Activated T-cell treated with anti-CD3 and anti-CD28 coated beads, Interleukin-2, amount 50 U/mL, for 1 hour (primary cell): ENCODE measurements at places on chromosomes 5 and 9.

DNA sequence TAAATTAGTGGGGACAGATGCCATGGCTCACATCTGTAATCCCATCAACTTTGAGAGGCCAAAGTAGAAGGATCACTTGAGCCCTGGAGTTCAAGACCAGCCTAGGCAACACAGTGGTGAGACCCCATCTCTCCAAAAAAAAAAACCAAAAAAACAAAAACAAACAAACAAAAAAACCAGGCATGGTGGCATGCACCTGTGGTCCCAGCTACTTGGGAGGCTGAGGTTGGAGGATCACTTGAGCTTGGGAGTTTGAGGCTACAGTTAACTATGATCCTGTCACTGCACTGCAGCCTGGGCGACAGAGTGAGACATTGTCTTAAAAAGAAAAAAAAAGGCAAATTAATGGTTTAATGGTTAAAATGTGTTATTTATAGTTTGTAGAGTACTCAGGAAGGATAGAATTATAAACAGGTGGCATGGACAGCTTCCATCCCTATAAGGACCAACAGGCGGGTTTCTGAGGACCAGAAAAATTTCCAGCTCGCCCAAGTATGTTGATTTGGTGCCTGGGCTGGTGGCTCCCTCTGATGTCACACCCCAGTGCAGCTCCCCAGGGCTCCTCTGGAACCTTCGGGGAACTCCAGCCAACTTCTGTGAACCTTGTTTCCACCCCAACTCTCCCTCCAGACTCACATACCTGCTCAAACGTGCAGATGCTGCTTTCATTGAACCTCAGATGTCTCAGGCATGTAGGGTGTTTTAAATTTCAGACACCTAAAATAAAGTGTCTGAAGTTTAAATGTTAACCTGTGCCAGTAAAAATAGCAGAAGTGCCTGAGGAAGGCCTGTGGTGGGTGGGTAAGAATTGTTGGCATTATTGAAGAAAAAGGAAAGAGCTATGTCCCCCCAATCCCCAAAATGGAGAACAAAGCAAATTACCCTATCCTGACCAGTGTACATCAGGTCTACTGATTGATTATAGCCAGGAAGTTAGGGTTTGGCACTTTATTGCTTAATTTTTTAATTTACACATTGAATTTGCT is 69.0 kb downstream of the TRIO start:
- DNase-seq, result no peak

- no peak for DNase-seq
These were observed 56.6 kb downstream of the CHSY3 start for GRCh38 chr5:129960831-129961230.

GRCh38 chr9:137087409-137087925 is 682 bp downstream of the MAN1B1 start:
- DNase-seq, result no peak

DNA sequence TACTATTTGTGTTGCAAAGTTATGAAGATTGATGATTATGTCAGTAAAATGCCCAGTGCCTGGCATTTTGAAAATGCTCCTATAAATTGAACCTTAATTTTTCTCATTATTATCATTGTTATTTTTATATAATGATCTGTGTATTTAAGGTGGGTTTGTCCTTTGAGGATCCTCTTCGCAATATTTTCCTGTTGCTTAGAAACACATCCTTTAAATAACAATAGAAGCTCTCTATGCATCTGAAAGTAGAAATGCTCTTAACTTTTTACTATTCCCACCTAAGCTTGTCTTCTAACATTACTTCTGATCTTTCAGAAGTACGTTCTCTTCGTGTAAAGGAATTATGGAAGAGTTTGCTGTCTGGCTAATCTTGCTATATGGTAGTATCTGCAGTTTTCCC is 214.7 kb upstream of the TLX3 start:
- DNase-seq, result no peak

- no peak for DNase-seq
These were observed 21.2 kb upstream of the IL17B start for GRCh38 chr5:149400304-149400703.

- DNase-seq, result no peak
These were observed 68.2 kb downstream of the BARX1 start for GRCh38 chr9:93886911-93887310.

DNA sequence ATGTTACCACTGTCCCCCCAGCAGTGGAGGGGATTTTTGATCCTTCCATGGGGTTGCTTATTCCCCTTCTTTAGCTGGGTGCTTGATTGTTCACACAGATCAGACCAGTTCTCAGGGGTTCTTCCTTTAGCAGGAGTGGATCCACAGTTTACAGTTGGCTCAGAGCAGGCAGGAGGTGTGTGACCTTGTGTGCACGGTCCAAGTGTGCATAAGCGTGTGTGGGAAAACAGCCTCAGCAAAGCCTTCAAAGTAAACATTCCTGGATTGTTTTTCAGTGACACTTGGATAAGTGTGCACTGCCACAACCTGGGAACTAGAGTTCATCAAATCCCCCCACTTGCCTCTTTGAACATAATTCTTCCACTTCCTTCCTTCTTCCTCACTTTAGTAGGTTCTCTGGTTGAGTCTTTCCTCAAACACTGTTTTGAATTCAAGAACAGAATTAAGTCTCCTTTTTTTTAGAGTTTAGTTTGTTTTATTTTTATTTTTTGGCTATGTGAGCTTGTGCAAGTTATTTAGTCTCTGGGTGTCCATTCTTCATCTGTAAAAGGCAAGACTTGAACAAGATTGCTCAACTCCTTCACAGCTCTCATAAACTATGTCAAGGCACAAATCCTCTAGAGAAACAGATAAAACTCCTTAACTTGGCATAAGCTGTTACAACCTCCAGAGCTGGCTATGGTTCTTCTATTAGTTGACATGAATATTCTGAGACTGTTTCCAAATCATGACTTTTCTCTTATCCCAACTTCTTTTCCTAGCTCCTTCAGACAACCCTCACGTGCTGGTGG is 78.0 kb downstream of the OSMR start:
- DNase-seq, result no peak

- no peak for DNase-seq
These were observed 105.0 kb downstream of the MAPKAP1 start for GRCh38 chr9:125601961-125602360.

- no peak for DNase-seq
These were observed 650.5 kb downstream of the ACTL7B start for GRCh38 chr9:108205276-108205675.

- no peak for DNase-seq
These were observed 217.9 kb upstream of the VLDLR start for GRCh38 chr9:2403701-2404100.

DNA sequence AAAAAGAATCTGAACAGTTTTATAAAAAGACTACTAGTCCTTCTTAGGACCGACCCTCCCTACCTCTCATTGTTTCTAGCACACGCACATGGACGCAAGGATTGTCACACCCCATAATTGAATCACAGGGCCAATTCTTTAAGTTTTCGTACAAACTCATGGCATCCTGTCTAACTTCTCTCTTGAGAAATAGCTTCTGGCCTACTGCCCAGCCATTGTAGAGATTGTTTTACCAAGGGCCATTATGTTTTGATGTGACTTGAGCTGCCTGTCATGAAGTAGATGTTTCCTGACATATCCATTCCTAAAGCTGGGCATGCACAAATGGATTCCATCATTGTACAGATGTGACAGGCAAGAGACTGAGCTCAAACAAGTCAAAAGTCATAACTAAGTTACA is 1672.1 kb upstream of the C9orf72 start:
- no peak for DNase-seq

DNA sequence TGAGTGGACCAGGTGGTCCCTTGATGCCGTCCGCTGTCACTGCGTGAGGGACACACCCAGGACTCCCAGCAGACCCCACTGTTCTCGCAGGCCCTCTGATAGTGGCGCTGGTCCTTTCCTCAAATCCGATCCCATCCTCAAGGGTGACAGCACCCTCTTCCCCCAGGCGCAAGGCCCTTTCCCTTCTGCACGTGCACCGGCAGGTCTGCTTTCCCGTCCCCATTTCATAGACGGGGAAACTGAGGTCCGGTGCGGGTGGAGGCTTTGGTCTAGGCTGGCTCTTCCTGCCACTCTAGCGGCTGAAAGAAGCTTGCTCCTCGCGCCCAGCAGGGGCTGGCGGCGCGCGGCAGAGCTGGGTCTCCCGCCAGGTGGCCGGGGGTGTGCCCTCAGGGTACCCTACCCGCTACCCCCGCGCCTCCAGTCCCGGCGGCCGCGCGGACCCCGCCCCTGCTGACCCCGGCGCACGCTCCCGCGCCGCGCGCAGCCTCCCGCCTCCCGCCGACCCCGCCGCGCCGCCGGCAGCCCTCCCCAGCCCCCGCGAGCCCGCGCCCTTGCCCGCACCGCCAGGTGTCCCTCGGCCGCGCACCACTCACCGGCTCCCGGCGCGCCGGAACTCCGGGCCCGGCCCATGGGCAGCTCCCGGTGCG is 453 bp downstream of the RASGEF1C start:
- no peak for DNase-seq

- DNase-seq, result no peak
These were observed 28.7 kb downstream of the GTF3C4 start for GRCh38 chr9:132698989-132699388.

- DNase-seq, result no peak
These were observed 26.2 kb downstream of the RAD23B start for GRCh38 chr9:107309271-107309670.

GRCh38 chr9:137876781-137877386 is 698 bp upstream of the CACNA1B start:
- no peak for DNase-seq

DNA sequence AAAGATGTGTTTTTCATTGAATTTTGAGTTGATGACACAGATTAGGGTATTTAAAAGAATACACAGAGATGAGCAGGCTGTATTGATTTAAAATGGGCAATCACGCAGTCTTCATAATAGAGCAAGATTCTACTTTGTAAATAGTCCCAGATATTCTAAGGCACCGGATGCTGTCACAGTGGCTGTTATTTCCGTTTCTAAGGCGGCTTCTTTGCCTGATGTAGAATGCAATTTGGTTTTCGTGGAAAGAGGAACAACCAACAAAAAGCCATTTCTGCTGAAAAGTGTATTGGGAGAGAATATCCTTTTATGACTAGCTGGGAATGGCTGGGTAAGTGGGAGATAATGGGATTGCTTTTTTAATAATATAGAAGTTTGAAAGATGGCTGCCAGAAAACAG is 17.5 kb downstream of the PRKACG start:
- DNase-seq, result no peak

GRCh38 chr9:5582835-5583195 is 46.1 kb upstream of the RIC1 start:
- peak; percentile 24 for DNase-seq

- no peak for DNase-seq
These were observed 23.3 kb upstream of the MGAT1 start for GRCh38 chr5:180825768-180826525.

GRCh38 chr5:171893290-171893886 is 107.8 kb downstream of the SMIM23 start:
- DNase-seq, result no peak

DNA sequence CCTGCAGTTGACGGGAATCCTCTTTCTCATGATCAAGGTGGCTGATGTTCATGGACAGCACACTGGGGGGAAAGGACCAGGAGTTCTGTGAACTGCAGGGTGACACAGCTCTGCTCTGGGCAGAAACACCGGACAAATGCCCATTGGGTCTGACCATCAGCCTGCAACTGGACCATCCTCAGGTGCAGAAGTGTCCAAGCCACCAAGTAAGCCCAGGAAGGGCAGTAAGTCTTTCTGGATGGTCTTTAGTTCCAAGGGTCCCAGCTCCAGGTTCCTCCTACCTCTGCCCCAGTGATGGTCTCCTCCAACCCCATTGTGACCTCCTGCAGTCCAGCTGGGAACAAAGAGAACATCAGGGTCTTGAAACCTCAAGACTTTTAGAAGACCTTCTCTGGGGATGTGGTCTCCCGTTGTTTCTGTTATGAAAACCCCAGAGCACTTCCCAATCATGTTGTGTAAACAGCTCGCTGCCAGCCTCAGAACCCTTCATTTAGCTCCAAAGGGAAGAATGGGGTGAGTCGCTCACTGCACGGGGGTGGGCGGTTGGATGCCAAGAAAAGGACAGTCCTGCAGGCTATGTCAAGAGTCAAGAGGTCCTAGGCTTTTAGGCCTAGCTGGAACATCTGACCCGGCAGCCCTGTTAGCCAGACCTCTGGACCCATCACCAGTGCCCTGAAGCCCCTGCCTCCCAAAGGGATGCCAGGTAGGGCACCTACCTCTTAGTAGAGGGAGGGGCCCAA is 41.8 kb upstream of the TCF7 start:
- peak; percentile 18 for DNase-seq

DNA sequence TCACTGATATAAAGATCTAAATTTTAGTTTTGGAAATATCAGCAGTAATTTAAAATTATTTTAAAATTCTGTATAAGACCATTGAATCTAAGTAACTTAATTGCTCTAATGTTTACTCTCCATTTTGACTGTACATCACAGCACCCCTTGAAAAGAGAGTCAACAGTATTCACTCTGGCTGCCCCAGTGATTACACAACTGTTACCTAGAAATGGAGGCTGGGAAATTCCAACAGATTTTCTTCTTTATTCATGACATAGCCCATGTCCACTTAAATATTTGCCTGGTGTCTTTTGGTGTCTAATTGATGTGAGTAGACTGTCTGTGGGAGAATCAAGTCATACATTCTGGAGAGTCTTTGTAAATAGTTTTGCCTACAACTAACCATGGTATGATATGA is 301.8 kb upstream of the CDH6 start:
- DNase-seq, result no peak

- DNase-seq, result no peak
These were observed 4.3 kb downstream of the GPX3 start for GRCh38 chr5:151024440-151025249.

GRCh38 chr5:74201334-74202081 is 439.0 kb downstream of the ENC1 start:
- no peak for DNase-seq

GRCh38 chr5:81486711-81487110 is 92.8 kb upstream of the ACOT12 start:
- no peak for DNase-seq

GRCh38 chr5:57215629-57216195 is 41.9 kb downstream of the GPBP1 start:
- no peak for DNase-seq

DNA sequence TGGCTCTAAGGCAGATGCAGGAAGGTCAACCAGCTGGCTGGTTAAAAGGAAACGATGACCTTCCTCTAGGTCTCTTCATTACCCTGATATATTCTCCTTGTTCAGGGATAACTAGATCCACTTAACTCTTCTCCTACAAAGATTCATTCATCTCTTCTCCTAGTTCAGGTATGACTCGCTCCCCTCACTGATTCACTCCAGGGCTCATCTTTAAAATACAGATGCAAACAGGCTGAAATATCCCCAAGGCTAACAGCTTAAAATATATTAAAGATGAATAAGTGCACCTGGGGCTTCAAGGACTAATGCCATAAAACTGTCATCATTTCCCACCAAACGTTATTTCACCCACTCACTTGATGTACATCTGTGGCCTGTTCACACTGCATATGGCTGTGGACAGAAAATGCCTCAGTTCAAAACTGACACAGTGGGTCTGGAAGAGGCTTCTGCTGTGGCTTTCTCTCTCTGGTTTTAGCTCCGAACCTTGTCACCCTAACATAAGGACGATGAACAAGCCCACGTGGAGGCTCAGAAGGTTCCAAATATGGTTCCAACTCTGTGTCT is 366.9 kb downstream of the DEPDC1B start:
- no peak for DNase-seq

GRCh38 chr5:96714951-96715451 is 52.8 kb downstream of the CAST start:
- DNase-seq, result no peak

GRCh38 chr5:6719896-6720560 is 6.8 kb downstream of the TENT4A start:
- DNase-seq, result no peak
